NCI-H1092 (cell line): ENCODE measurements at places on chromosomes 12 and 14.

GRCh38 chr14:61968207-61968606, 206.0 kb downstream of the SNAPC1 start:
- no peak for DNase-seq

GRCh38 chr14:85587151-85587711, 57.3 kb downstream of the FLRT2 start:
- no peak for DNase-seq

DNA sequence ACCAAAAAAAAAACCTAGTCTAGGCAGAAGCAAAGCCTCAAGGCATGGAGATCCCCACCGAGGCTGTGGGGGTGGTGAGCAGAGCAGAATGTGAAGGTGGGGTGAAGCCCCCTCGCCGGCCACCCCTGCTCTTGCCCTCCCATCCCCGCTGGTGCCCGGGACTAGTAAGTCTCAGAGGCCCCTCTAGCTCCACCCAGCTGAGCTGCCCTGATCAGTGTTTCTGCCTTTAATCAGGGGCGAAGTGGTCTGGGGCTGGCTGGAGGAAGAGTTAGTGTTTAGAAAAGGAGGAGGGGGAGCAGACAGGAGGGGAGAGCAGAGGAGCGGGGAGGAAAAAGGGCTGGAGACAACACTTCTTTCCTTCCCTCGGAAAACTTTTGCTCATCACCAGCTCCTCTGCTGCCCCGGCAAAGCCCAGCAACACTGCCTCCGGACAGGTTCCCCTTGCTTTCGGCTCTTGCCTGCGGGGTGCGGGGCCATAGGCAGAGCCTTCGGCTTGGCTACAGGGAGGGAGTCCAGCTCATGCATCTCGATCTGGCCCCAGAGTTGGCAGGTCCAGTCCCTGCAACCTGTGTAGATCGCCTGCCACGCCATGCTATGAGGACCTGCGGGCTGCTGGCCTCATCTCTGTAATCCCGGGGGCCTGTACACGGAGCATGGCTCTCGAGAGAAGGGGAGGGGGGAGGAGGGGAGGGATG, 3.4 kb upstream of the DLK1 start:
- no peak for DNase-seq

DNA sequence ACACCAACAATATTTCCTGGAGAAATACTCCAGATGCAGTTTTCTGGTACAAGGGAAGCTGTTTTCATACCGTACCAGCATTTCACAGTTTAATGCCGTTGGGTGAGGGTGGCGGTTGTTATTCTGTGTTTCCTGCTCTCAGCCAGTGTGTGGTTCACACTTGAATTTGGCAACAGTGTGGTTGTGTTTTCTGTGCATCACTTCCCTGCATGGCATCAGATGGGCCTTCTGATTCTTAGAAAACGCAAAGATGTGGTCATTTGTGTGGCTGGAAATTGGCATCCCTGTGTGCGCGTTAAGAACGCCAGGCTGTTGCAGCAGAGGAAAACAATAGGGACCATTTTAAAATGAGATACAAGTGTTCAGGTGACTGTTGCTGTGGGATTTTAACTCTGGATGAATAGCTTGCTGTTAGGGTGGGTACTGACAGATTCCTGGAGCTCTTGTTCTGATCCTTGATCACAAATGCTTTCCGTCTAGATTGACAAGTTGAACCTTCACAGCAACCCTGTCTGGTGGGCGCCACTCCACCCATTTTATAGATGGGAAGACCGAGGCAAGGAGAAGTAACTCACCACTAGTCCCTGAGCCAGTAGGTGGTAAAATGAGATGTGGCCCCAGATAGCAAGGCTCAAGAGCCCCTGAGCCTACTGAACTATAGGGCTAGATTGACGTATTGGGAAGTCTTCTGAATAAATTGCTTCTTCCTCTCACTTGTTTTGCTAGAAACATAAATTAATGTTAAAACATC, 231.2 kb downstream of the CHST11 start:
- DNase-seq = no peak

DNA sequence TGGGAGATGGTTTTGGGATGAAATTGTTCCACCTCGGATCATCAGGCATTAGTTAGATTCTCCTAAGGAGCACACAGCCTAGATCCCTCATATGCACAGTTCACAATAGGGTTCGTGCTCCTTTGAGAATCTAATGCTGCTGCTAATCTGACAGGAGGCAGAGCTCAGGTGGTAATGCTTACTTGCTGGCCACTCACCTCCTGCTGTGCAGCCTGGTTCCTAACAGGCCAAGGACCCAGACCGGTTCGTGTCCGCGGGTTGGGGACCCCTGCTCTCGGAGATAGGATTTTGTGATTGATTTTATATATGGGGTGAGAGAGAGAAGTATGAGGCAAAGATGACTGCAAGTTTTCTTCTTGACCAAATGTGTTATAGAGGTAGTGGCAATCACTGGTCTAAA, 57.5 kb downstream of the CCDC91 start:
- no peak for DNase-seq

- no peak for DNase-seq
These were observed 49.9 kb upstream of the FOXN3 start for GRCh38 chr14:89466944-89467343.

DNA sequence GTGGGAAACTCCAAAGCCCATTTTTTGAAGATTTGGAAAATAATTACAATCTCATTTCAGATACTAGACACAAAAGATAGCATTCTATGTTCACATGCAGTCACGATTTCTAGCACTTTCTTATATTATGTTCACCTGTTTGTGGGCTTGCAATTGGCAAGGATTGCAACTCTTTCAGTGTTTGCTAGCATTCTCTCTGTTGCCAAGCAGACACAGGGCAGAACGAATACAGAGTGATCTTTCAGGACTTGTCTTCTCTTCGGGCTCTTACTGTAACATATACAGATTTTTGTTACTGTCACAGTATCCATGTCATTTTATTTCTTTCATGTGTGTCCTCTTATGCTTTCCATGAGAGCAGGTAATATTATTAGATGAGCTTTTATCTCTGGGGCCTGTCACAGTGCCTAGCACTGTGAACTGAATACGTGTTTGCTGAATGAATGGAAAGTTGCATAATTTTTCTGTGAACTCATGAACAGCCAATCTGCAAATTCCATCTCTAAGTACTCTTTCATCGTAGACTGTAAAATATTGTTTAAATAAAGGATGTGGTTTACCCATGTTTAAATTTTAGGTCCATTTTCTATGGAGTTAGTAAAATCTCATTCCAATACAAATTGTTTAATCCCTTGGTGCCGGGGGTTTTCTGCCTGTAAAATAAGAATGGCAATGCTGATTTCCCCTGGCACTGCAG, 105.1 kb downstream of the BMP4 start:
- DNase-seq = no peak

GRCh38 chr12:31321186-31321896, 4.6 kb downstream of the SINHCAF start:
- no peak for DNase-seq
